Stimulated activated CD8-positive, alpha-beta memory T cell treated with anti-CD3 and anti-CD28 coated beads, Interleukin-4, amount 100 ng/mL, for 1 hour (primary cell): ENCODE measurements at places on chromosomes 13 and 19.
A peak's percentile ranks its signal among the peaks of the same experiment; 100 is the strongest.

- no peak for DNase-seq
These were observed 4.6 kb downstream of the FBXO17 start for GRCh38 chr19:38970664-38971532.

DNA sequence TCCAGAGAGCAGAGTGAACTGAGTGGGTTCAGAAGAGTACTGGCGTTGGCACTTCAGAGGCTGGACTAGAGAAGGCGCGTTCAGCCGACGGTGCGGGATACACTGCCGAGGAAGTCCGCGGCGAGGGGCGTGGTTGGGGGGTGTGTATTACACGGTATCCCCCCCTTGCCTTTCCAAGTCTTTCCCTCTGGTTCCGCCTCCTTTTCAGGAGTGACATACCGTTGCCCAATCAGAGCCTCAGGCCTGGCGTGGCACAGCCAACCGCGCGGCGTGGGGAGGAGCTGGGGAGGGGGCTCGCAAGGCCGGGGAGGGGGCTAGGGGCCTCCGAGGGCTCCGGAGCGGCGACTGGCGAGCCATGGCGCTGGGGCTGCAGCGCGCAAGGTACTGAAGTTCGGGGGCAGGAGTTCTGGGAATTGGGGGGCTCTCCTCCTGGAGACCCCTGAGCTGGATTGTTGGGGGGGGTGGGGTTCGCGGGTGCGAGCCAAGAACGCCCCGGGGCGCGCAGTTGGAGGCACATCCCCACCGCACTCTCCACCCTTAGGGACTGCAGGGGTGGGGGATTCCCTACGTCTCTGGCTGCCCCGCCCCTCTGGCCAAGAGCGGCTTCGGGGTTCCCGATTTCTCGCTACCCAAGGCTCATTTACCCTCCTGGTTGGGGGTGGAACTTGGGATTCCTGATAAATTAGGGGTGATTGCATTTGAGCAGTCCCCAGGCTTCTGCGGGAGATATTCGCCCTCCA lies at the start of gene HIF3A:
TSS of gene HIF3A (plus strand) at position 321 of the 740 bp plus-strand sequence. CDS start at position 356, 35 bp downstream.
- no peak for DNase-seq

- no peak for DNase-seq
These were observed 36.1 kb upstream of the KLF2 start for GRCh38 chr19:16288544-16288943.

DNA sequence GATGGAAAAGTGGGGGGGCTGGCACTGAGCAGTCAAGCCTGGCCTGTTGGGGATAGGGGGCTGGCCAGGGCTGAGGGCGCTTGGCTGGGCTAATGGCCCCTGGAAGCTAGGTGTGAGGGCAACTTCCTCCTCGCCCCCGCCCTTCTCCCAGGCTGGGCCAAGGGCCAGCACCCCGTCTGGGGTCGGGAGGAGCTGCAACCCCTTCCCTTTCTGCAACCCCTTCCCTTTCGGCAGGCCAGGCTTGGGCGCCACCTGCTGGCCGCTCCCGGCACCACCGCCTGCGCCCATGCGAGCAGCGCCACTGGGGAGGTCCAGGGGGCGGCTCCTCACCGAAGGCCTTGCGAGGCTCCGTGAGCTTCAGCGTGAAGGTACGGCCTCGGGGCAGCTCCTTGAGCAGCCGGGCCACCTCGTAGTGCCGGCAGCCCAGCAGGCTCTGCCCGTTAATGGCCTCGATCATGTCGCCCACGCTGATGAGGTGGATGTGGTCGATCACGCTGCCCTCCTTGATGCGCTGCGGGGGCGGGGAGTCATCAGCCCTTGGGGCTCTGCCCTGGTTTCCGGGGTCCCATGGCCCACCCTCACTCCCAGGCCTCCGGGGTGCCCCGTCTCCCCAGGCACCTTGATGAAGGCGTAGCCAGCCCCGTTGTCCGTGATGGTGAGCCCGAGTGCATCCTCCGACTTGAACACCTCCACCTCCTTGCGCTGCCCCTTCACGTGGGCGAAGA lies 5.0 kb upstream of the PTGER1 start:
- DNase-seq = no peak

DNA sequence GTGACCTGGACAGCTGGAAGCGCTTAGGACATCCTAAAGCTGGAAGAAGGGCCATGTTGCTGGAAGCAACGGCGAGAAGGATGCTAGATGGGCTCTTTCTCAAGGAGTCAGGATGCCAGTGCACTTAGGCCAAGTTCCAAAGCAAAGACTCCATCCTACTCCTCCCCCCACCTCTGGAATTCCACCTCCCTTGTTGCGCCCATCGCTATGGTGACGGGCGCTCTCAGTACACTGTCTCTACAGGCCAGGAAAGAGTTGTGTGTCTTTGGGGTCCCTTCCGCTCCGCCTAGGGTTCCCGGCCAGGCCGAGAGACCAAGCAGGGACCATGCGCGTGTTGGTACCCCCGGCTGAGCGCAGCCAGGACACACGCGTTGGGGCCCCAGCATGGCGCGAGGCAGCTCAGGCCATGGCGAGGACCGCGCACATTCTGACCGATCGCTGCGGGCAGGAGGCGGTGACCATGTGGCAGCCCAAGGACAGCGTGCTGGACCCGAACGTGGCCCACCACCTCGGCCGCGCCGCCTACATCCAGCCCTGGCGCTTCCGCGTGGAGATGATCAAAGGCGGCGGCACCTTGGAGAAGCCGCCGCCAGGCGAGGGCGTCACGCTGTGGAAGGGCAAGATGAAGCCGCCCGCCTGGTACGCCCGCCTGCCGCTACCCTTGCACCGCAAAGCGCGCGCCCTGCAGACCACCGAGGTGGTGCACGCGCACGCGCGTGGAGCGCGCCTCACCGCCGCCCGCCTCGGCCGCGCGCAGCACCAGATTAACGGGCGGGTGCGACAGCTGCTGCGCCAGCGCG lies 31.0 kb upstream of the SLC1A6 start:
- DNase-seq = no peak

GRCh38 chr13:50450279-50450678 lies 393.2 kb downstream of the DLEU7 start:
- DNase-seq = no peak

- DNase-seq = no peak
These were observed 35.2 kb downstream of the MBNL2 start for GRCh38 chr13:97257228-97257755.

- no peak for DNase-seq
These were observed 29.2 kb downstream of the SYDE1 start for GRCh38 chr19:15136234-15136954.

- no peak for DNase-seq
These were observed 4.1 kb downstream of the C1QTNF9 start for GRCh38 chr13:24313439-24313838.

DNA sequence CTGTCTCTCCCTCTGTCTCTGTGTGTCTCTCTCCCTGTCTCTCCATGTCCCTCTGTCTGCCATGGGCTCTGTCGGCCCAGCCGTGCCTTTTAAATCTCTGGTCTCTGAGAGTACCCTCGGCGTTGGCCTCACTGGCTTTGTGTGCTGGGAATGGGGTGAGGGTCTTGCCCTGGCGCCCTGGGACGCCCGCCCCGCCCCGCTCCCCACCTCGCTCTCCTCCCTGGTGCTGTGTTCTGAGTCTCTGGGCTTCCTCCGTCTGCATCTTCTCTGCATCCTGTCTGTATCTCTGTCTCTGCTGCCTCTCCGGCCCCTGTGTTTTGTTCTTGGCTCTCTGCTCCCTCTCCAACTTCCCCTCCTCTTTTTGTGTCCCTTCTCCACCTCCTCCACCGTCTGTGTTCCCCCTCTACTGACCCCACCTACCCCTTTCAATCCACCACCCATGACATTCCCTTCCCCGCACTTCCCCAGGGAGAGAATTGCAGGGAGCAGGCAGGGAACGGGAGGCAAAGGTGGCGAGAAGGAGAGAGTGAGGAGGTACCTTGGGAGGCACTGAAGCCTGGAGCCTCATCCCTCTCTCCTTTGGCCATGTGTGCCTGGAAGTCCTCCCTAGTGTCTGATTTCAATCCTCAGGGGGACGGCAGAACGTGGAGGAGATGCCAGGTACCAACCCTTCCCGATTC lies 4.0 kb upstream of the MEIS3 start:
- no peak for DNase-seq

DNA sequence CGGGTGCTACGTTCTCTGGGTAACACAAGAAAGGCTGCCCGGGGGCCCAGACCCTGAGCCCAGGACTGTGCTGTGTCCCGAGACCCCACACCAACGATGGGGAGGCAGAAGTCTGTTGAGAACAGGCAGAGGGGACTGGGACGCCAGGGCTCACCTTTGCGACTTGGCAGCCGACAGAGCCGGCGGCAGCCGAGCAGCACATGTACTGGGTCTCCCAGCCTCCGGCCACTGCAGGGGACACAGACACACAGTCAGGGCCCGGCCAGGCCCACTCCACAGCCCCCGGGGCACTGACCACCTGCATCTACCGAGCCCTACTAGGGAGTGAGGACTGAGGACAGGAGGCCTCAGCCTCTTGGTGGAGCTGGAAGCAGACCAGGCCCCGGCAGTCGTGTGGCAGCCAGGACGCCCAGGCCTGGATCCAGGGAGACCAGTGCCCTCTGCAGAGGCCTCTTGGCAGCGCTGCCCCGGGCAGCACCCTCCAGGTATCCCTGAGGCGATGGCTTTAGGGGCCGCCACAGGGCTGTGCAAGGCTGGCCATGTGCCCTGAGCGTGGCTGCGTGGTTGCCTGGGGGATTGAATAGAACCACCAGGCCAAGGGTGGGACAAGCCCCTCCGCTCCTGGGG lies 5.6 kb upstream of the ATP8B3 start:
- DNase-seq = no peak

DNA sequence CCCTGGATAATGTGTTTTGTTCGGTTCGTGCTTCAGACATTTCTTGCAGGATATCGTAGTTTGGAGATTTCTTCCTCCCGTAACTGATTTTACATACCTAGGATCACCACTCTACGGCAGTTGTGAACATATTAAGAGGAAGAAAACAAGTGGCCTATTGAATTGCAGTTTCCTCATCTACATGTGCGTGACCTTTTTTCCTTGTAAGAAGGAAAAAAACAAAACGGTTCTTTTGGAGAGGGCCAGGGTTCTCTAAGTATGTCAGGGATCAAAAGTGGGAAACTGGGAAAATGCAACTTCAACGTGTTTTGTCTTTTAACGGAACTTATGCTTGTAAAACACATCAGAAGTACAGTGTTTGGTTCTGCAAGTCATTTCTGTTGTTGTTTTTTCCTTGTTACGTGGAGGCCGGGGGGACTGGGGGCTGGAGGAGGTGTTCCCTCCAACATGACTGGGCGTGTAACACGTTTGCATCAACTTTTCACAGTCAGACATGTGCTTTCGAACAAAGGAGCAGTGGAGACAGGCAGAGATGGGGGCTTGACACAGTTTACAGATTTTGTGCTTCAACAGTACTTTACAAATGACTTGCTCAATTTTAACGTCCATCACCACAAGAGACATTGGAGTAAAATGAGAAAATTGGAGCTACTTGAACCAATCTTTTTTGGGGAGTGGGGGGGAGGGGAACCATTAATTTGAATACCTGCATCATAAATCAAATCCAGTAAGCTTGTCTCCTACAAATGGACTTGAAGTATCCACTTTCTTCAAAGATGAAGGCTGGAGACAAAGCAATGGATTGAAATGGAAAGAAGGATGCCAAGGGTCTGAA lies 3.8 kb downstream of the ZC3H4 start:
- DNase-seq = no peak

DNA sequence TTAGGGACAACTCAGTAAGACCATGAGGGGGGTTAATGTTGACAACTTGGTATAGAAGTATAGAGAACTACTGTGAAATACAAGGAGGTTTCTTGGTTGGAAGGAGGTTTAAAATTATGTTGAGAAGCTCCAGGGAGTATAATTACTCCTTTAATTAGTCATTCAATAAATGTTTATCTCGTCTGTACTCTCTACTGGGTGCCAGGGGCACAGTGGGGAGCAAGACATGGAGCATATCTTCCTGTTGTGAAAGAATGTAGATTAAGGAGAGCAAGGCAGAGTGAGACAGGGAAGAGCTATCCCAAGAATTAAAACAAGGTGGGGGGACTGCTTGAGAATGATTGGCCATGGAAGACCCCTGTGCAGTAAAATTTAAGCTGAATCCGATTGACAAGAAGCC lies 33.7 kb upstream of the TDRD3 start:
- DNase-seq = no peak

- no peak for DNase-seq
These were observed 55.8 kb downstream of the VAV1 start for GRCh38 chr19:6828306-6828697.

DNA sequence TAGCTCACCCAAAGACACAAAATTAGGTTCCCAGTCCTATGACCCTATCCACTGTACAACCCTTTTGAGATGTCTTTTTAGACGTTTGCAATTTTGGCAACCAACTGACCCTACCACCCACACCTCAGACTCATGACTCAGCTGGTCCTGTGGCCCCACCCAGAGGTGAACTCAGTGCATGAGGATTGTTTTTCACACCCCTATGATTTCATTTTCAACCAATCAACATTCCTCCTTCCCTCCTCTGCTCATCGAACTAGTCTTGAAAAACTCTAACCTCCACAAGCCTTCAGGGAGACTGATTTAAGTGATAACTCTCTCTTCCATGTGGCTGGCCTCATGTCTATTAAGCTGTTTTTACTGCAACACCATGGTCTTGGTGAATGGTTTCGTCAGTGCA lies 350.7 kb downstream of the UQCRFS1 start:
- DNase-seq = no peak

DNA sequence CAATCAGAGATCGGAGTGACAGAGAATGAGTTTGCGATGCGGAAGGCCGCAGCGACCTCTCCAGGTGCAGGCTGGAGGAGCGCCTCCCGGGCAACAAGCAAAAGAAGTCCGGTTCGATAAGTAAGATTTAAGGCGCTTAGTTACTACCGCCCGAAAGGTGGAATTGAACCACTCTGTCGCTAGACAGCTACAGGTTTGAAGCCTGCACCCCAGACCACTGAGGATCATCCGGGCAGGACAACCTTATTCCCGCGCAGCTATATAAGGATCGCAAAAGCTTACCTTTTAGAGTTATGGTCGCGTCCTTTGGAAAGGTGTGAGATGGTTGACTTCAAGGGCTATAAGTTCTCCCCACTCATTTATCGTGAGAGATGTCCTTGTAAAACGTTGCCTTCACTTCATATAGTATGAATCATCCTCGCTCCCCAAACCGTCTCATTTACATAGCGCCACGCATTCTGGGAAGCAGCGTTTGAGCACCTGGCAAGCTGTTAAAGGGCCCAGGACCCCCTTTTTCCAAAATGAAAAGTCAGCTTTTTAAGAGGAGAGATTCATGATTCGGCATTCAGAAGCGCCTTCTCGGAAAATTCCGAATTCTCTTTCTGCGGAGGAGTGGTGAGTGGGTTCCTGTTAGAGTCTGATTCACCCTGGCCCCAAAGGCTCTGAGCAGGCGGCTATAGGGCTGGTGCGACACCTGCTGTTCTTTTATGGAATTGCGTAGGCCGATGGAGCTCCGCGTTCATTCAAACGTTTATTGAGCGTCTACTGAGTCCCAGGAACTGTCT lies 10.8 kb downstream of the FOSB start:
- peak; percentile 82 for DNase-seq

- no peak for DNase-seq
These were observed 262.1 kb downstream of the DCT start for GRCh38 chr13:94217370-94217769.
